ENCODE measurements at places on chromosomes 16 and 17. TPM values are rescaled to one million over a fixed set of nuclear protein-coding genes. Genes with fewer than 3 reads are reported as not detected.

- no peaks in the 10 kb centered on the region for H3K36me3 ChIP-seq
- peaks cover 30% of the 10 kb centered on the region for H3K4me1 ChIP-seq
- H3K27me3 ChIP-seq, result no peaks in the 10 kb centered on the region
Measured at GRCh38 chr17:4839965-4840892, 7.1 kb downstream of the MINK1 start.

GRCh38 chr16:78842950-78843349, 743.5 kb downstream of the WWOX start:
- no peak overlapping the region for H3K27ac ChIP-seq
- no peak for DNase-seq
- no peaks in the 10 kb centered on the region for H3K27me3 ChIP-seq
- peaks cover 8% of the 10 kb centered on the region for H3K4me1 ChIP-seq
- H3K4me3 ChIP-seq, result no peak overlapping the region
- no peaks in the 10 kb centered on the region for H3K36me3 ChIP-seq

GRCh38 chr16:58127033-58127556, 2.1 kb downstream of the CFAP20 start:
- no peak for DNase-seq
- H3K4me3 ChIP-seq, result peak overlapping the region; percentile 19
- peak overlapping the region; percentile 29 for H3K27ac ChIP-seq
- H3K27me3 ChIP-seq, result no peaks in the 10 kb centered on the region
- no peaks in the 10 kb centered on the region for H3K36me3 ChIP-seq

DNA sequence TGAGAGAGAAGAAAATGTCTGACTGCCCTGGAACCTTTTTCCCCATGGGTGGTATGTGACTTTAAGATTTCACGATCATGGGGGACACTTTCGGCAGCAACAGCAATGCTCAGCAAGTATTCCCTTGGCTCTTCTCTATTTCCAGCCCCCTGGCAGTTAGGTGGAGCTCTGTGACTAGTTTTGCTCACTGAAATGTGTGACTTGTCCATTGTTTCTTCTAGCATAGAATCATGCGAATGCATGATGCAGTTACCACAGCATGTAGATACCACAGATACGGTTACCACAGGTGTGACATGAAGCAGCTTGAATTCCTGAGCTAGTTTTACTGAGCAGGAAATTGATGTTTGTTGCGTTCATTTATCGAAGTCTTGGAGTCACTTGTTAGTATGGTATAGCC, 1034.5 kb upstream of the EEF2KMT start:
- H3K27ac ChIP-seq, result no peak overlapping the region
- no peaks in the 10 kb centered on the region for H3K4me1 ChIP-seq
- no peaks in the 10 kb centered on the region for H3K36me3 ChIP-seq

DNA sequence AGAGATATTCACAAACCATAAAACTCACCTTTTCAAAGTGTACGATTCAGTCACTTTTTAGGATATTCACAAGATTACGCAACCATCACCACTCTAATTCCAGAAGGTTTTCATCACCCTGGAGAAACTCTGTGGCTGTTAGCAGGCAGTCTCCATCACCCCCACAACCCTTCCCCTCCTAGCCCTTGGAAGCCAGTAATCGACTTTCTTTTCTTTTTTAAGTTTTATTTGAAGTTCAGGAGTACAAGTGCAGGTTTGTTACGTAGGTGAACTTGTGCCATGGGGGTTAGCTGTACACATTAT, 363.5 kb downstream of the CPPED1 start:
- no peak overlapping the region for H3K27ac ChIP-seq
- H3K4me1 ChIP-seq, result peaks cover 2% of the 10 kb centered on the region
- no peaks in the 10 kb centered on the region for H3K27me3 ChIP-seq
- DNase-seq, result no peak
- no peaks in the 10 kb centered on the region for H3K36me3 ChIP-seq

DNA sequence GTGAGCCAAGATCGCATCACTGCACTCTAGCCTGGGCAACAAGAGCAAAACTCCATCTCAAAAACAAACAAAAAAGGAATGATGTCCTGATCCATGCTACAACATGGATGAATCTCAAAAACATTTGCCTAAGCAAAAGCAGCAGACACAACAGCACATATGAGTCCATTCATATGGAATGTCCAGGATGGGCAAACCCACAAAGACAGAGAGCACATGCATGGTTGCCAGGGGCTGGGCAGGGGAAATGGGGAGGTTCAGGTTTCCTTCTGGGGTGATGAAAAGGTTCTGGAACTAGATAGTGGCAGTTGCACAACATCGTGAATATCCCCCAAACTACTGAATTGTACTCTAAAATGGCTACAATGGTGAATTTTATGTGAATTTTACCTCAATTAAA, 35.3 kb upstream of the RAI1 start:
- DNase-seq, result no peak
- H3K27ac ChIP-seq, result no peak overlapping the region
- no peaks in the 10 kb centered on the region for H3K36me3 ChIP-seq
- H3K27me3 ChIP-seq, result no peaks in the 10 kb centered on the region
- H3K4me3 ChIP-seq, result no peak overlapping the region

DNA sequence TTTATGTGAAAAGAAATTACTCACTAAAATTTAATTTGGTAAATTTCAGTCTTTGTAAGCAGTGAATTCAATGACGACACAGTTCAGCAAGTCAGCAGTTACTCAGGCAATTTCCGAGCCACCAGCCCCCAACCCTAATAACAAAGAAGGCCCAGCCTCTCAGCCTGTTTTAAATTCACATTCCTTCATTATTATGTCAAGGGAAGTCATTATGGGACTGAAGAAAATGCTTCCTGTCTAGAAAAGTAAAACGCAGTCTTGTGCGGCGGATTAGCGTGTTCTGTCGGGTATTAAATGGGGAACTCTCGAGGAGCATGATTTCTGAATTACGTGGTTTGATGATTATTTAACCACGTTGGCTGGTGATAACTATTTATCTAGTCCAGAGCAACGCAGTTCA, 177.6 kb downstream of the AIPL1 start:
- H3K36me3 ChIP-seq, result no peaks in the 10 kb centered on the region
- H3K4me3 ChIP-seq, result no peak overlapping the region
- H3K4me1 ChIP-seq, result no peaks in the 10 kb centered on the region
- H3K27ac ChIP-seq, result no peak overlapping the region

- no peaks in the 10 kb centered on the region for H3K4me1 ChIP-seq
- DNase-seq, result no peak
- H3K27me3 ChIP-seq, result no peaks in the 10 kb centered on the region
- no peaks in the 10 kb centered on the region for H3K36me3 ChIP-seq
- no peak overlapping the region for H3K27ac ChIP-seq
Measured at GRCh38 chr16:57723170-57723569, 12.4 kb upstream of the KATNB1 start.

- no peak for DNase-seq
- no peaks in the 10 kb centered on the region for H3K4me1 ChIP-seq
- no peaks in the 10 kb centered on the region for H3K36me3 ChIP-seq
- no peak overlapping the region for H3K4me3 ChIP-seq
- H3K27ac ChIP-seq, result no peak overlapping the region
- H3K27me3 ChIP-seq, result no peaks in the 10 kb centered on the region
Measured at GRCh38 chr17:50850640-50851039, 15.3 kb downstream of the WFIKKN2 start.

DNA sequence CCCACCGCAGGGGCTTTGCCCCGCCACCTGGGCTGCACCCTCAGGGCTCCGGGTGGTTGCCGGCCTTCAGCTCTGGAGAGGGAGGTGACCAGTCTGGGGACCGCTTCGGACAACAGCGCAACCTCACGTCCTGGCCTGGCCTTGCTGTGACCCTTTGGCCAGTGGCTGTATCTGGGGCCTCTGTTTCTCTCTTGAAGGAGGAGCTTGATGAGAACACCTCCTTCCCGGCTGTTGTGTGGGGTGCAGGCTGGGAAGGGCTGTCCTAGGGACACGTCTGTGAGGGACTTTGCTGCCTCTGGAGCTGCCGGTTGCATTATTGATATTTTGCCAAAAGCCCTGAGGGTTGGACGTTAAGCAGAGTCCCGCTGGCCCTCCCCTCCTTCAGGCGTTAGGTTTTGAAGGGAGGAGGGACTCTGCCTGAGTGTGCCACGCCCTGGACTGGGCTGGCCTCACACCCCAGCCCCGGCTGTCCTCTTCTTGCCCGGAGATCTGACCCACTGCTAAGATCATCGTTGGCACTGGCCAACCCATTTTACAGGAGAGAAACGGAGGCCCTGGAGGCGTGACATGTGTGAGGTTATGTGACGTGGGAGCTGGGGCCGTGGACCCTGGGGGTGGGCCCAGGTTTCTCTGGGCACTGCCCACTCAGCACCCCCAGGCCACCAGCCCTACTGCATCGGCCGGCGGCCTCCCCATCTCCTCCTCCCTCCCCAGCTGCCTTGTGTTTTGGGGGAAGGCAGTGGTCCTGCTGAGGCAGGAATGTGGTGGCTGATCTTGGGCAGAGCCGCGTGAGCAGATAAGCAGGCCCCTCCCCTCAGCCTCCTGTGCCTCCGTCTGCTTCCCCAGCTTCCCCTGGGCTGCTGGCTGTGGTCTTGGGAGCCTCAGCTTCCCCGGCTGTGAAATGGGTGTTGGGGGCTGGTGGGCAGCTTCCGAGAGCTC, 8.5 kb downstream of the ZFPM1 start:
- peaks cover 4% of the 10 kb centered on the region for H3K4me1 ChIP-seq
- DNase-seq, result no peak
- H3K4me3 ChIP-seq, result no peak overlapping the region
- peaks cover 3% of the 10 kb centered on the region for H3K27me3 ChIP-seq

GRCh38 chr16:61500851-61501250, 535.4 kb downstream of the CDH8 start:
- H3K4me1 ChIP-seq, result no peaks in the 10 kb centered on the region
- H3K36me3 ChIP-seq, result no peaks in the 10 kb centered on the region
- no peak overlapping the region for H3K27ac ChIP-seq
- no peaks in the 10 kb centered on the region for H3K27me3 ChIP-seq
- no peak for DNase-seq
- H3K4me3 ChIP-seq, result no peak overlapping the region

- H3K4me3 ChIP-seq, result no peak overlapping the region
- H3K27ac ChIP-seq, result no peak overlapping the region
- H3K27me3 ChIP-seq, result no peaks in the 10 kb centered on the region
- no peak for DNase-seq
Measured at GRCh38 chr16:6193718-6194117, 1096.1 kb upstream of the EEF2KMT start.

- H3K4me1 ChIP-seq, result no peaks in the 10 kb centered on the region
- no peak overlapping the region for H3K4me3 ChIP-seq
- no peaks in the 10 kb centered on the region for H3K27me3 ChIP-seq
- no peak overlapping the region for H3K27ac ChIP-seq
Measured at GRCh38 chr16:24721830-24722238, 7.6 kb upstream of the TNRC6A start.

The HASPIN gene
- total RNA-seq, result 0.15 TPM

The BCO1 gene
- 0.83 TPM for total RNA-seq

The PMM2 gene
- total RNA-seq, result 38.6 TPM

The CTRL gene
- total RNA-seq, result 3.3 TPM

The SLFN12L gene
- total RNA-seq, result 1.0 TPM

The MT1G gene
- 4.5 TPM for total RNA-seq

Measured in ovary (tissue), 10 donors.